ENCODE measurements at places on chromosomes 16 and 17.

DNA sequence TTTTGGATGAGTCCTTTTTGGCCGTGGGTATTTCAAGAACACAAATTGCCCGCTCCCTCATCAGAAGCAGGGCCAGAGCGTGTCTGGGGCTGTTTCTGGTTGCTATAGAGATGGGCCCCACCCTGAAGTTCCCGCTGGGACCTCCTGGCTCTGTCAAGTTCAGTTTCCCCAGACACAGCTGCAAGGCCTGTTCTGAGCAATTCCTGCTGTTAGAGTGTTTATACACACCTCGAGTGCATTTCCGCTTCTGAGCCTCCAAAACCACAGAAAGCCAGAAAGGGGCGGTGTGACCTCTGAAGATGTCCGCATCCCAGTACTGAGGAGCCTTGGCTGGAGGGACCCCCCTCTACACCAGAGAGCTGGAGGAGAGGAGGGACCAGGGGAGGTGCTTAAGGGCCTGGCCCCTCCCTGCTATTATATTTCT lies 9.3 kb upstream of the WBP2 start:
- DNase-seq = peak; percentile 68

DNA sequence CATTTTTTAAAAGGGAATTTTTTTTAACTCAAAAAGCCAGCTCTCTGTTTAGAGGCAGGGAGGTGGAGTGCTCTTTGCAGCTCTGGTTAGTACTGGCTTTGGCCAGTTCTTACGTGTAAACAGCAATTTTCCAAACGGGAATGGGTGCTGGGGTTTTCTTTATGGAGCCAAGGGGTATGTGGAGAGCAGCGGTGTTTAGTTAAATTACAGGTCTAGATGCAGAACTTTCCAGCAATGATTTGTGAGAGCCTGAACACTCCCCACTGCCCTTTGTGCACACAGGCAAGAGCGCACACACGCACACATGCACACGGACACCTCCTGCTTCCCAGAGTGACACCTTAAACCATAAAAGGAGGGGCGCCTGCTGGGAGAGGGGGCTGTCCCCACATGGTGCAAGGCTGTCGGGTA lies 140.2 kb downstream of the MSI2 start:
- no peak for DNase-seq

GRCh38 chr16:53631236-53632025 lies 72.2 kb downstream of the RPGRIP1L start:
- DNase-seq = no peak

DNA sequence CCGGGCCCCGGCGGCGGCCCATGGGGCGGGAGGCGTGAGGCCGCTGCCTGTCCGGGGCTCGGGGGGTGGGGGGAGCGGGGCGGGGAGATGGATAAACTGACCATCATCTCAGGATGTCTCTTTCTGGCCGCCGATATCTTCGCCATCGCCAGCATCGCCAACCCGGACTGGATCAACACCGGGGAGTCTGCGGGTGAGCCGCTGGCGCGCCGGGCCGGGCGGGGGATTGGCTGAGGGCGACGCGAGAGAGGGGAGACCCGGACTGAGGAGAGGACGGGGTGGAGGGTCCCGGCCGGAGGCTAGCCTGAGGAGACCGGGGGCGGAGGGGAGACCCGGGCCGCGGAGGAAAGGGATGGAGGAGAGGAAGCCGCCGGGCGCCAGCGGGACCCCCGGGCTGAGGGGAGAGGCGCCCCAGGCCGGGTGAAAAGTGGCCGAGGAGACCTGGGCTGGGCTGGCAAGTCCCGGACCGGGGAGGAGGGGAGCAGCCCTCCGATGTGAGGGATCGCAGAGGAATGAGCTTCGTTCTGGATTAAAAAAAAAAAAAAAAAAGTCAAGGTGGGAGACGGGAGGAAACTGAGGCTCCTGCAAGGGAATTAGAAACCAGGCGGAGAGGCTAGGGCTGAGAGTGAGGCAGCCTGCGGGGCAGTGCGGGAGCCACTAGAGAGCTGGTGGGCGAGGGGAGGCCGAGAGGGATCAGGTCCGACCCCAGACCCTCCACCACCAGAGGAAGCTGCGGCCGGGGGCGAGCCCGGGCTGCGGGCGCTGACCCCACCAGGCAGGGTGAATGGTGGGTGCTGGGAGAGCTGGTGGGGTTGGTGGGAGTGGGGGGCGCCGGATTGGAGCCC lies 526 bp downstream of the MOSMO start:
- no peak for DNase-seq

DNA sequence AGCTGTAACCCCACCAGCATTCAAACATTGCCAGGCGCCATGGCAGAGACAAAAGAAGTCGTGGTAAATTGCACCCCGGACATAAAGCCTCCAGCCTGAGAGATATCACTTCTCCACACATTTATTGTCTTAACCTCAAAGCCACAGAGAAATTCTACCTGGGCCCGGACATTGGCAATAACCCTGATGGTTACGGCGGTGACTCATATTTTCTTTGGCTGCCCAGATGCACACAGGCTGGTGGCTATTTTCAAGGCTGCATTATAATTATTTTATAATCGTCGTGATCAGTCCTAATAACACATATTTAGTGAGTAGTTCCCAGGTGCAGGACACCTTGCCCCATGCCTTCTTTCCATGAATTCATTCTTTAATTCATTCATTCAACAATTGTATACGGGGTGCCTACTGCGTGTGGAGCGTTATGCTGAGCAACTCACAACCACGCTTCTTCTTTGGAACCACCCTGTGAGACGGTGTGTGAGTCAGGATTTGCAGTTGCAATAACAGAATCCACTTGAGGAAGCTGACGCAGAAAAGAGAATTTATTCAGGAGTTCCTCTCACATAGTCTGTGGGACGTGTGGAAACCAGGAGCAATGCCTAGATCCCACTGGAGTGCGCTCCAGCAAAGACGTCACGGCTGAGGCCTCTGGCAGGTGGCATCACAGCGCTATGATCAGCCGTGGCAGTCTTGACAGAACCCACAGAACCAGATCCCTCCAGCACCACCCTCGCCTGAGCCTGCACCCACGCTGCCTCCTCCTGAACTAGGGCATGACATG lies 245.7 kb downstream of the FOXL1 start:
- DNase-seq = no peak

GRCh38 chr17:77872199-77872598 lies 86.3 kb upstream of the TNRC6C start:
- peak; percentile 43 for DNase-seq

DNA sequence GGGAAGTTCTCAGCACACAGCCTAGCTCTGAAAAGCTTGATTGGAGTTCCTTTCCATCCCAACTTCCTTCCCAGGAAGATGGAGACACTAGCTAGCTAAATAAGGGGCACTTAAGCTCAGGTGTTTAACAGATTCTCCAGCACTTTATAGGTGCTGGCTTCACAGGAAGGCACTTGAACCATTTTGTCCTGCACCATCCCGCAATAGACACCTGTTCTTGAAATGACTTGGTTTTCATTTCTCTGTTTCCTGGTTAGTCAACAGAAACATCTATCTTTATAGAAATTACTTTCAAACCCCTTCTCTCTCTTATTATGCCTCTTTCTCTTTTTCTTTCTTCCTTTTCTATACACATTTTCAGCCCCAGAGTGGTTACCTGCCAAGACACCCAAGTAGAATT lies 409.9 kb upstream of the ZFHX3 start:
- DNase-seq = no peak

- DNase-seq = no peak
Measured at GRCh38 chr16:77918809-77919707, 103.3 kb upstream of the CLEC3A start.

DNA sequence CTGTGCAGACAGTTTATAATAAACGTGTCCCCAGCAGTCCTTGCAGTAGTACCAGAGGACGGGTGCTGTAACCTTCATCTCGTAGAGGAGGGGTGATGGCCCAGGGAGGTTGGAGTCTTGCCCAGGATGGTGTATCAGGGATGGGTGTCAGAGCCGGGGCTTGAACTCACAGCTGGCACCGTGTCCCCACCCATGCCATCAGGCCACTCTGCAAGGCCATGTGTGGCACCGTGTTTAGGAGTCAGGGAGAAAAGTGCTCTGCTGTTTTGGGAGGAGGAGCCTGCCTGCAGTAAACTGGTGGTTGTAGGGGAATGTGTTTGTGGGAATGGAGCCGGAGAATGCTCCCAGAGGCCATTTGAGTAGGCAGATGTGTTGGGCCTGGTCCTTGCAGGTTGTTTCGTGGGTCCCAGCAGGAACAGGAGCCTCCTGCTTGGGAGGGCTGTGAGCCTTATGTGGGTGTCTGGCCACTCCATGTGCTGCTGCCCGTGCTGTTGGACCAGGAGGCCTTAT lies 1.7 kb downstream of the ADORA2B start:
- no peak for DNase-seq

GRCh38 chr17:82787081-82787848 lies 35.4 kb downstream of the TBCD start:
- DNase-seq = no peak

DNA sequence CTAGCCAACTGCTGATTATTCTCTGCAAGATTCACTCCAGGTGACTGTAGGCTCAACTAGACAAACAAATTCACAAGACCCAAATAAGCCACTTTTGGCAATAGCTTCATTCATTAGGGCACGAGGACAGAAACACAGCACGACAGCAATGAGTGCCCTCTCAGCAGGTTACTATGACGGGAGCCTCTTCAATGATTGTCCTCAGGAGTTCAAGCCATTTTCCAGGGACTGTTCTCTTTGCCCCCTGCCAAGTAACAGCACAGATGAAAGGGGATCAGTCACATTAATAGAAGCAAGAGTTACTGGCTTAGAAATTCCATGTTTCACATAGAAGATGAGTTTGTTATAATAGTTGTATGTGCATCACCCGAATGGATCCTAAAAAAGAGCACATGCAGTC lies 712.2 kb downstream of the CDH8 start:
- DNase-seq = no peak

DNA sequence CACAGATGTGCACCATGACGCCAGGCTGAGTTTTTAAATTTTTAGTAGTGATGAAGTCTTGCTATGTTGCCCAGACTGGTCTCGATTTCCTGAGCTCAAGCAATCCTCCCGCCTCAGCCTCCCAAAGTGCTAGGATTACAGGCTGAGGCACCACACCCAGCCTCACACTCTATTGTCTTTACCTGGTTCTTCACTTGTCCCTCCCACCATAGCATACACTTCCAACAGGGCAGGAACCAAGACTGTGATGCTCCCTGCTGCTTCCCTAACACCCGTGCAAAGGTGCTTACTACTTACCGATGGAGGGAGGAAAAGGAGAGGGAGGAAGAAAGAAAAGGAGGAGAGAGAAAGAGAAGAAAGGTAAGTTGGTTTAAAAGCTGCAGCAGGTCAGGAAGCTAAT lies 41.4 kb upstream of the MEIOC start:
- no peak for DNase-seq

- no peak for DNase-seq
Measured at GRCh38 chr16:87834668-87835473, 34.4 kb downstream of the SLC7A5 start.

GRCh38 chr16:19484096-19484495 lies 37.8 kb downstream of the GDE1 start:
- DNase-seq = no peak

DNA sequence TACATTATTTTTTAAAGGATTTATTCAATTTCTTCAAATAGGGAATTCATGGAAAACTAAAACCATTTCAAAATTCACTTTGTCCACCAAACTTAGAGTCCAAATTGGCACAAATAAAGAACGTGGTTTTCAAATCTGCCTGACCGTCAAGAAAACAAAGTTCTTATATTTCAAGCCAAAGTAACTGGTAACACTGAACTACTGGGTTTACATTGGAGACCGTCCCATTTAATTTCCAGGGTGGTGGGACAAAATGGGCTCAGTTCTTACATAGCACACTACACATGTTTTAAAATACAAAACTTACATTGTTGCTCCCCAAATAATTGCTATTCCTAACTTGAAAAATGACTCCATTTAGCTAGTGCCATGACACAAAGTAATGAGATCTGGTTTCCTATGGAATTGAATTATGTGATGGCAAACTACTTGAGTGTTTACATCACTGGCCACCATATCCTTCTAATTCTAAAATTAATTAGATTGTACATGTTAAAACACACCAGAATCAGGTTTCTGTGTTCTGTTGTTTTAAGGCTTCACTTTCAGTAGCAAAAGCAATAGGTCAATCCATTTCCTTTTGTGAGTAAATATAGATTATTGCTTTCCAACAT lies 6.5 kb downstream of the PSME3IP1 start:
- DNase-seq = no peak

DNA sequence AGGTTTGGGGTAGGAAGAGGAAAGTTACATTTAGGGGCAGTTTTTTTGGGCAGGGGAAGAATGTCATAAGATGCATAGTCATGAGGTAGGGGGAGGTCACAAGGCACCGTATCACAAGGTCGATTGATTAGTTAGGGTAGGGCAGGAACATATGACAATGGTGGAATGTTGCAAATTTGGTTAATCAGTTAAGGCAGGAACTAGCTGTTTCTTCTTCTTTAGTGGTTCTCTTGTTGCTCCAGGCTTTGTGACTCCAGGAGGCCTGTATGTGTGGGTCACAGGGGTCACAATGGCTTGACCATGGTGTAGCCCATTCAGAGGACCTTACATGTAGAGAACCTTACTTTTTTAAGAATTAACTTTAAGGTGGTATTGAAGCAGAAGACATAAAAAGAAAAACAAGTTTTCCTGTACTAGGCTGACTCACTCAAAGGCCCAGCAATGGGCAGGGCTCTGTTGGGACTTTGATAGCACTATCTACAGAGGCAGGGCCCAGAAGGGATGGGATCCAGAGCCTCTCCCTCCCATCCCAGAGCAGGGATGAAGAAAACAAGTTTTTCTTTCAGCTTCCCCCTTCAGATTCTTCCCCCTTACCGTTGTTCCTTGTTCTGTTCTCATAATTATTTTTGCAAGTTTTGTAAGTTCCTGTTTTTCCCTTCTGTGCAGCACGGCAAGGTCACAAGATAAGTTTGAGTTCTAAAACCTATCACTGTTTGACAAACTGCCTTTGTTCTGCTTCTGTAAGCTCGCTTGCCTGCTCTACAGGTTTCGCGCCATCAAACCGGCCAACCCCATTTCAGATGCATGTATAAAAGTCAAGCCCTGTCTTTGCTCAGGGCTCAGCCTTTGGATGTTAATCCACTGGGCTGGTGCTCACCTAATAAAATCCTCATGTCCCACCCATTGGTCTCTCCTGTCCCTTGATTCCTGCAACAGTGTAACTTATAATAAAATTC lies 45.8 kb upstream of the ATF7IP2 start:
- DNase-seq = no peak

Measured in CD4-positive, alpha-beta T cell treated with Interleukin-21 for 1 hour (primary cell).